Smooth muscle cell of the umbilical artery (primary cell): ENCODE measurements at places on chromosomes 11 and 22. TPM values are rescaled to one million over a fixed set of nuclear protein-coding genes. Genes with fewer than 3 reads are reported as not detected.

The SLC43A3 gene
- total RNA-seq, result 38.6 and 49.6 TPM in 2 replicates

The SCGB2A2 gene
- total RNA-seq, result not detected in 2 replicates

The UVRAG gene
- total RNA-seq, result 19.0 and 20.0 TPM in 2 replicates

The RCOR2 gene
- 2.7 and 4.0 TPM in 2 replicates for total RNA-seq

The MS4A2 gene
- not detected in 2 replicates for total RNA-seq

The SCGB1A1 gene
- total RNA-seq, result not detected in 2 replicates

The FXYD2 gene
- total RNA-seq, result not detected in 2 replicates

The CUL5 gene
- 41.6 and 45.6 TPM in 2 replicates for total RNA-seq

The GPHA2 gene
- not detected in 2 replicates for total RNA-seq

The MISFA gene
- total RNA-seq, result 0.09 TPM in 1 of 2 replicates, not detected in the other
